ENCODE measurements at places on chromosomes 12 and 14.

- no peak for DNase-seq
These were observed 87.0 kb downstream of the SRRM4 start for GRCh38 chr12:119068129-119068856.

- DNase-seq: no peak
These were observed 7.3 kb downstream of the AKT1 start for GRCh38 chr14:104788161-104788818.

GRCh38 chr12:95836185-95836609 lies 22.6 kb upstream of the SNRPF start:
- no peak for DNase-seq

- no peak for DNase-seq
These were observed 36.6 kb downstream of the DHX37 start for GRCh38 chr12:124952295-124952694.

GRCh38 chr14:97592341-97592980 lies 795.3 kb downstream of the VRK1 start:
- DNase-seq: no peak

- no peak for DNase-seq
These were observed 38.1 kb downstream of the GCH1 start for GRCh38 chr14:54864526-54864925.

DNA sequence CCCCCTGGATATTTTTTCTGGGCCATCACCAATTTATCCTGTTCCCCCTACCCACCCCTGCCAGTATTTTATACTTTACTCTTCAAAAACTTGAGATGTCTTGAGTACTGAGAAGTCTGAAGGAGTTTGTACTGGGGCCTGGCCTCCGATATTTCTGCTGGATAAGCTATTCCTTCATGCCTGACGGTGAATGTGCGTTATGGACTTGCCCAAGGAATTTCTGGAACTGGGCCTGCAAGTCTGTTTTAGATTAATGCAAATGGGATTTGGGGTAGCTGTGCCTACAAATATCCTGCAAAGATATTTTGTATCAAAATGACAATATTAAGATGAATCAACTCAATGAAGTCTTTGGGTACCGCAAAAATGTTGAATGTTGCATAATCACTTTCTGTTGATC lies at the start of gene PTCSC3:
Gene PTCSC3, minus strand, starts transcription at position 199 of the 400 bp plus-strand sequence.
- no peak for DNase-seq

DNA sequence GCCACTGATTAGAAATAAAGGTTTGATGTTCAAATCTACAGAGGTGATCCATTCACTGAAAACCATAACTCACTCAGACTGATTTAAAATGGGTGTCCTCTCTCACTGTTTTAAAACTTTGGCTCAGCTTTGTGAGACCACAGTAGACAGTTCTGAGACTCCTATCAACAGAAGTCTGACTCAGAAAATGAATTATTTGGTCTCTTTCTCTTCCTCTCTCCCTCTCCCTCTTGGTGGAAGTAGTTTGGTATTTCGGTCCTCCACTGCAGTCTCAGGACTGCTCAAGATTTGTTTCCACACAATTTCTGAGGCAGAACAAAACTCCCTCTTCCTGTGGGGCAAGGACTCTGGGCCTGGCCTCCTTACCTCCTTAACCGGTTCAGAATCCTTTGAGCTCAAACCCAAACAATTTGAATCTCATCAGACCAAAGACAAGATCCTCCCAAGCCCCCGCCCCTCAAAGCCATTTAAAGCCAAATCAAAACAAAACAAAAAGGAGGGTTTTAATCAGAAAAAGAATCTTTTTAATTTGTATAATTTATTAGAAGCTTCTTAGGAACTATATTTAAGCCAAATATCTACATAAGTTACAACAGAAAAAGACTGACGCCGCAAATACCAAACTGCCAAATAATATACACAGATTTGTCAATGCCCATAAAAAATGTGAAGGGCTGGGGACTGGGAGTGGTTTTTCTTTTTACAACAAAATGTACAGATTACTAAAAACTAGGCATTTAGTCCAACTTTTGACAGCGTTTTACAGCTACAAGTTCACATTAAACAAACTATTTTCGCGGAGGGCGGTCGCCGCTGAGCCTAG lies 3.9 kb downstream of the NKX2-1 start:
- DNase-seq: no peak

- no peak for DNase-seq
These were observed 47.4 kb upstream of the C14orf180 start for GRCh38 chr14:104532191-104532555.

- no peak for DNase-seq
These were observed 15.8 kb upstream of the PTGDR start for GRCh38 chr14:52251724-52252123.
